ENCODE measurements at places on chromosomes 1 and 21.

- no peak for DNase-seq
Observed at GRCh38 chr1:218347723-218348627, 2.8 kb downstream of the TGFB2 start.

DNA sequence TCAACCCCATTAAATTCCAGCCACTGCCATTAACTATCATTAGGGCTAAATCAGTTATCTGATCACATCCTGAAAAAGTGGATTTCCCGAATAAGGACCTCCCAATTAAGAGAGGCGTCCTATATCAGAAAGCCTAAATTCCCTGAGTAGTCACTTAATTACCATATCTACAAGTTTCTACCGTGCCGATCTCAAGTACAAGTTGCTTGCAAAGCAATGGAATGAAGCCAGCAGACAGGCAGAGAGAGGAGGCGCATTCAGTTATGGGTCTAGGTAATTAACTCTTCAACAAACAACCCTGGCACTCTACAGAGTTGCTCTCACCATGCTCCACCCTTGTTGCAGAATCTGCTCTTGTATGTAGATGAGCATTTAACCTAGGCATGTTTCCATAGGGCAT, 494.6 kb upstream of the RUNX1 start:
- no peak for DNase-seq

- DNase-seq: no peak
Observed at GRCh38 chr1:225428881-225429455, 1.1 kb upstream of the LBR start.

GRCh38 chr1:154502744-154503115, 518 bp upstream of the SHE start:
- DNase-seq: no peak

DNA sequence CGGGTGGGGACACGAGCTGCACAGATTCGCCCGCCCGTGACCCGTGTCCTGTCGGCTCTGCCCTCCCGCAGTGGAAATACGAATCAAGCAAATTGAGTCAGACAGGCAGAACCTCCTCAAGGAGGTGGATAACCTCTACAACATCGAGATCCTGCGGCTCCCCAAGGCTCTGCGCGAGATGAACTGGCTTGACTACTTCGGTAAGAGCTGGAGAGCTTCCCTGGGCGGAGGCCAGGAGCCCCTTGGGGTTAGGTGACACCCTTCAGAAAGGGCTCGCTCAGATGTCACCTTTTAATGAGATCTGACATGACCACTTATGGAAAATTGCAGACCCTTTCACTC, 489 bp downstream of the CDCA8 start:
- DNase-seq: no peak

- no peak for DNase-seq
Observed at GRCh38 chr1:67308136-67308535, 463 bp downstream of the IL12RB2 start.

- no peak for DNase-seq
Observed at GRCh38 chr21:27388825-27389224, 421.9 kb upstream of the ADAMTS5 start.

- no peak for DNase-seq
Observed at GRCh38 chr1:156060937-156061636, at the start of gene RAB25. Gene RAB25, plus strand, starts transcription at chr1:156061160. Its CDS starts 241 bp downstream, at chr1:156061401.

GRCh38 chr1:51690285-51690961, 73.5 kb downstream of the OSBPL9 start:
- no peak for DNase-seq

DNA sequence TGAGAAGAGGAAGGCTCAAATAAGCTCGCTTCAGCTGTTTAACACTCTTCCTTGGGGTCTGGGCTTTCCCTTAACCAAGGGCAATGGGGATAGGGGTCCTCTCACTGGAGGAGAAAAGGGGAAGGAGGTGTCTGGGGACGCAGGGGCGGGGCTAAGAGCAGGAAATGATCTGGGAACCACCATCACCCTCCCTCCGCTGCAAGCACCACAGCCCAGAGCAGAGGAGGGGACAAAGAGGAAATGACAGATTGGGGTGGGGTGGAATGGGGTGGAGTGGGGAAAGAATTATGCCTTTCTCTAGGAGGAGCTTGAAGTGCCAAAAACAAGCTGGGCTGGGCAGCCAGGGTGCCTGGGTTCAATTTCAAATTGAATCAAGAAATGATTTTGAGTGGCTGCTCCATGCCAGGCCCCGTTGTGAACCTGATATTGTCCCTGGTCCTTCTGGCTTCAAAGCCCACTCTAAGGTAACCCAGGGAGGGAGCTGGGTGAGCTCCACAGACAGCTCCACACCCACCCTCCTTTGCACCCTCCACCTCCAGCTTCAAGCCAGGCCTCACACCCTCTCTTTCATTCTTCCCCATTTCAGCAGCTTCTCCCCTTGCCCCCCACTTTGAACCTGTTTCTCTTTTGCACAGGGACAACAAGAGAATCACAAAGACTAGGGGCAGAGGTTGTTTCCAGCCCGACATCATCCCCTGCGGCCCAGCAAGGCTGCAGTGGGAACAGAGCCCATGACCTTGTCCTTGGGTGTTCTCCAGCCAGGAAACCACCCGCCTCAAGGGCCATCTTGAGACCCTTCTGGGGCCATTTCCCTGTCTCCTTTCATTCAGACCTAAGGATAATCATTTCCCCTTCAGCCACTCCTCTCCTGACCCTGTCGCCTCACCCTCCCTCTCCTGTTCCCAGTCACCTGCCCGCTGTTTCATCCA, 1.1 kb downstream of the ARHGAP30 start:
- peak; percentile 81 for DNase-seq

DNA sequence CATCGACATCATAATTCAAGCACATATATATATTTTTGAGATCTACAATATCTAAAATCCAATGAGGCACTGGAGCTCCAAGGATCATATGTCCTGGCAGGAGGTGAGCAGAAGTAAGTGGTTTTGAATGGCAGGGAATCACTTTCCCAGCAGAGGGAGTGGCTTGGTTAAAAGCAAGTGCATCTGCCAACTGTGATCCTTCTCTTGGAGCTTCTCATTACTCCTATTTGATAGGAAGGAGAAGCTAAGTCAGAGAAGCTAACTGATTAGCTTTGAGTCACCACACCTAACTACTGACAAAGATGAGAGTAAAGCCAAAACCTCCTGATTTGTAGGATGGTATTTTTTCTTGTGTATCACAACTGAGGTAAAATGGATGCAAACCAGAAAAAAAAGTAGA, 55.0 kb downstream of the ALG14 start:
- DNase-seq: no peak

DNA sequence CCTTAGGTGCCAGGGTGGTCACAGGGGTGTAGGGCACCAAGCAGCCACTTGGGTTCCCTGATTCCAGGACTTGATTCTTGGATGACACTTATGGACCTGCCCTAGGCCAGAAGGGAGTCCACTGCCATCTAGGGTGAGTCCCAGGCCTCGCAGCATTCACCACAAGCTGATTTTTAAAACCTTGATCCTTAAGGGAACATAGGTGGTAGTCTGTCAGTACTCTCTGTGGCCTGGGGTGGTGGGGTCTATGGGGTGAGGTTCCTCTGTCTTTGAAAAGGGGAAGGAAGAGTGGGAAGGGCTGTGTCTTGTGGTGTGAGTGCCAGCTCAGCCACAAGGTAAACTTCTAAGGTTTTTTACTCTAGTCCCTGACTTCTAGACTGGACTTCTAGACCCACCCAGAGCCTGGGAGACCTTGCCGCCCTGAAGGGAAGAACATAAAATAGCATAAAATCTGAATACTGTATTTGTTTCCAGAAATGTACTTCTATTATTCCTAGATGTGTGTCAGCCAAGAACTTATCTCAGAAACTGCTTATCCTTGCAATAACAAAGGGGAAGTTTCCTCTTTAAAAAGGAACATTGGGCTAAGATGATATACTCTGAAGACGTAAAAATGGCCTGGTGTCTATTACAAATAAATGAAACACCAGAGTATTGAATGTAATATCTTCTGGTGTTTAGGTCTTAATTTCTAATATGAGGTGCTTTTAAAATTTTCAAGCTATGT, 757.3 kb downstream of the LTN1 start:
- no peak for DNase-seq

DNA sequence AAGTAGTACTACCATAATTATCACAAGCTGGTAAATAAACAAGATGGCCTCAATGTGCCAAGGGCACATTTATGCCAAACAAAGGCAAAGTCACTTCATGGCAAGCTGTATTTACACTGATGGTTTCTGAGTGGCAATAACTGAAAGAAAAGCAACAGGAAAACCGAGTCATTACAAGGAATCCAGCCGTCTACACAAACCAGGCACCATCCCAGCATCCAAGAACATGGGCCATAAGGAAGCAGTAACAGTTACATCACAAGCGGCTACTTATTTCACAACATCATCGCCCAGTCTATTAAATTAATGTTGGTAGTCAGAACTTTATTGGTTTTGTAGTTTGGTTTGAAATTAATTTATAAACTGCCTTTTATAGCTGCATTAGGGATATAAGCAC, 214.2 kb downstream of the RERE start:
- no peak for DNase-seq

GRCh38 chr1:87392248-87393192, 63.8 kb downstream of the LMO4 start:
- DNase-seq: no peak

DNA sequence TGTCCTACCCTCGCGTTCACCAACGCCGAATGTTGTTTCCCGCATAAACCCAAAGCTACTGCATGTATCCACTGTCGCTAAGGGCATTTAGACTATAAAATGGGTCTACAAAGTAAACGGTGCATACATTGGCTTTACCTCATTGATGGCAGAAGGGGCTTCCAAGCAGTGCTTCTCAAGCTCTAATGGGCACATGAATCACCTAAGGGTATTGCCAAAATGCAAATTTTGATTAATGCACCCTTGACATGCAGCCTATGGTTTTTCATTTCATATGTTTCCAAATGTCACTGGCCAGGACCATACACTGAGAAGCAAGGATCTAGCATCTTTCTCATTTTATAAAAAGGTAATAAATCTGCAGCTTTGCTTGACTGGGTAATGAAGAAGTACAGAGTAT, 2.7 kb downstream of the OR6F1 start:
- DNase-seq: no peak

GRCh38 chr1:28209700-28210099, 23.1 kb downstream of the DNAJC8 start:
- no peak for DNase-seq

GRCh38 chr1:107831921-107832320, 133.1 kb downstream of the VAV3 start:
- no peak for DNase-seq

DNA sequence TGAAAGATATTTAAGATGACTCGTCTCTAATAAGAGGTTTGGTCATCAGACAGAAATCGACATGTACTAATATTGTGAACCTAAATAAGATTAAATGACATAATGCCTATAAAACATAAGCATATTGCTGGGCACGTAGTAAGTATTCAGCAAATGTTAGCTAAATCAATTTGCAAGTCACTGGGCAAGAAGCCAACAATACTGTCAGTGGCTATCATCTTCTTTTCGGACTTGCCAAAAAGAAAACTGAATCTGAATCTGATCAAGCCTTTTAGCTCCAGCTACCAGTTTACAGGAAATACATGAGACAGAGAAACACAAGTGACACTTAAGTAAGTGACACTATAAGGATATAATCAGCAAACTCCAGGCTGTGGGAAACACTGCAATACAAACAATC, 46.0 kb downstream of the RPL5 start:
- DNase-seq: no peak

GRCh38 chr1:205318231-205318991, 3.1 kb downstream of the NUAK2 start:
- DNase-seq: no peak

GRCh38 chr1:183306317-183307042, 111.7 kb downstream of the NMNAT2 start:
- no peak for DNase-seq

DNA sequence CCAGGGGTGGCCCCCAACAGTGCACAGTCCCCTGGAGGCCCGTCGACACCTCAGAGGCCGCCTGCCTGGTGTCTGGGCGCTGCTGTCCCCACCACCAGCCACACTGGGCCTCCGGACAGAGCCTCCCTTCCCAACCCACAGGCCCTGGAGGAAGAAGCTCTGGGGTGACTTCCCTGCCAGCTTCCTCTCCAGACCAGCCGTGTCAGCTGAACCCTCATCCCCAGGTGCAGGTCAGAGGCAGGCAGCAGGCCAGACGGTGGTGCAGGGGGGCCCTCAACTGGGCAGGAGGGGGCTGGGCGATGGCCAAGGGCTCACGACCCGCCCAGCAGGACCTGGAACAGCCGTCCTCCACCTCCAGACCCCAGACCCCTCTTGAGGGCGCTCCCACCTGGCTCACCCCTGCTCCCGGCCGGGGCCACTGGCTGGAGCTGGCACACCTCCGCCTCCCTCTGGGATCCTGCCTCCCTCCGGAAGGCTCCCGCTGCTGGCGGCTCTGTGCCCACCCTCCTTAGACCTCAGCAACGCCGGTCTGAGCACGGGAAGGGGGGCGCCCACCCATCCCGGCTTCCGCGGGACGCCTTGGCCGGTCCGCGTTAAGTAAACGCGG, 520 bp downstream of the TNFRSF18 start:
- no peak for DNase-seq

GRCh38 chr1:81834268-81834667, 33.5 kb downstream of the ADGRL2 start:
- no peak for DNase-seq

DNA sequence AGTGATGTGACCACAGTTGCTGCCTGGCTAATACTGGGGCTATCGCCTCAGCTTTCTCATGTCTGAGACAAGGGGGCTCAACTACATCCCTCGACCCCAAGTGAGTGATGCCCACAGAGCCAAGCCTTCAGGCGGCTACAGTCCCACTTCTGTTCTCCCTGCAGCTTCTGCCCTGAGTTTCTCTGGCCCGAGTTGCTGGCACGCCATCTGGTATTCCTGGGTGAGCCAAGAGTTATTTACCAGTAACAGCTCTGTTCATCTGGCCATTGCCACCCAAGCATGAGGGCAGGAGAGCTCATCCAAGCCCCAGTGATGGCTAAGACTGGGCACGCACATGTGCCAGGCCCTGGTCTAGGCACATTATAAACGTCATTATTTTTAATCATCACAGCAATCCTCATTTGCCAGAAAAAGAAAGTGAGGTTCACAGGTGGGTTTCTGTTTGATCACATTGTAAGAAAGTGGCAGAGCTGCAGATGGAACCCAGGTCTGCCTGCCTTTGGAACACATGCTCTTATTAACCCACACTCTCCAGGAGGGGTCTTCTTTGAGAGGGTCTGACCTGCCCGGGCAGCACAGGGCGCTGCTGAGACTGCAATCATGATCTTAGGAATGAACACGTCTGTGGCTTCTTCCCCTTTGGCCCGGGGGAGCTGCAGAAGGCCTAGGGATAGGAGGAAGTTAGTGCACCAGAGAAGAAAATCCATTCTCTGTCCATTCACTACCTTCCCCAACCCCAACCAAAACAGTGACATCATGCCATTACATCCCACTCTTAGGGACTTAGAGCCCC, 27.5 kb downstream of the KCND3 start:
- DNase-seq: no peak

DNA sequence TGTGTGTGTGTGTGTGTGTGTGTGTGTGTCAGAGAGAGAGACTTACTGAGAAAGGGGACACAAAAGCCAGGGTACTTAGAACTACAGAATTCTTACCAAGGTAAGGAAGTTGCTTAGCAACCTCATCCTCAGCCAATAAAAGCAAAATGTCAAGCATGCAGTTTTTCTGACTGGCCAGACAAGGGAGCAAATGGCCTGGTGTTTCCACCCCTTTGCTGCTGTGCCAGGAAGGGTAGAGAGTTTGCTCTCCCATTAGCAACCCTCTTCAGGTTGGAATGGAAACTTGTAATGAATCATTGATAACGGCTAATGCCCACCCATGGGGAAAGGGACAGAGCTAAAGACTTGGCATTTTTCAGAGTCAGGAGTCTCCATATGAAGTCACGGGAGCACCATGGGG, 10.6 kb downstream of the RXRG start:
- DNase-seq: no peak
